Urinary bladder (tissue), 4 donors: ENCODE measurements at places on chromosomes 16 and 17. TPM values are rescaled to one million over a fixed set of nuclear protein-coding genes. Genes with fewer than 3 reads are reported as not detected.

NUBP1 gene
- polyA plus RNA-seq, result 42.2 TPM

CTRL gene
- 0.91 TPM for polyA plus RNA-seq

GRCh38 chr17:80154166-80154565 is 7.2 kb upstream of the EIF4A3 start:
- DNase-seq, result no peak

DNA sequence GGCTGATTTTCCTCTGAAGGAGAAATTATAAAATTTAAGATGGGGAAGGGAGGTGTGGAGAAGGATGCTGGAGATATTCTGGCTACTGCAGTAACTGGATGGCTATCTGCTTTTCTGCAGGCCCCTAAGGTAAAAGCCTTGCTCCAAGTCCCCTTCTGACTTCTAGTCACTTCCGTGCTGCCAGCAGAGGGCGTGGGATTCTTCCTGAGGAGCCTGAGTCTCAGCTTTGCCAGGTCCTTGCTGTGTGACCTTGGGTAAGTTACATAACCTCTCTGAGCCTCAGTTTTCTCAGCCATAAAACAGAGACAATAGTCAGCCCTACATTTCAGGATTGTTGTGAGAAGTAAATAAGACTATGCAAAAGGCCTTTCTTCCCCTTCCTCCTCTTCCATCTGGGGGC is 24.3 kb upstream of the TMEM220 start:
- DNase-seq, result no peak

DNA sequence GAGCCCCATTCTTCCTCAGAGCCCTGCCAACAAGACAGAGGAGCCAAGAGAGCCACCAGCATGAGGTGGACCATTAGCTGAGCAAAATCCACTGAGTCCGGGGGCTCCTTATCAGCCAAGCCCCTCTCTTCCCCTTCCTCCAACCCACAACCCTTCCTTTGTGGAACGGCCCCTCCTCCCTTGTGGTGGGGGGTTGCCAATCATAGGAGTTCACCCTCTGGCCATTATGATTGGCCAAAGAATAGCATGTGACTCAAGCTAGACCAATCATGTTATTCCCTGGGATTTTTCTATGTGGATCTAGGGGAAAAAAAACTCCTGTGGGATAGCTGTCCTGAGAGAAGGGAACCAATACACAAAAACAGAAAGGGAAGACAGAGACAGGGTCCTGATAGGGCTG is 120.5 kb downstream of the C16orf95 start:
- DNase-seq, result no peak

GRCh38 chr17:45929344-45929743 is 35.0 kb downstream of the MAPT start:
- DNase-seq, result no peak

DNA sequence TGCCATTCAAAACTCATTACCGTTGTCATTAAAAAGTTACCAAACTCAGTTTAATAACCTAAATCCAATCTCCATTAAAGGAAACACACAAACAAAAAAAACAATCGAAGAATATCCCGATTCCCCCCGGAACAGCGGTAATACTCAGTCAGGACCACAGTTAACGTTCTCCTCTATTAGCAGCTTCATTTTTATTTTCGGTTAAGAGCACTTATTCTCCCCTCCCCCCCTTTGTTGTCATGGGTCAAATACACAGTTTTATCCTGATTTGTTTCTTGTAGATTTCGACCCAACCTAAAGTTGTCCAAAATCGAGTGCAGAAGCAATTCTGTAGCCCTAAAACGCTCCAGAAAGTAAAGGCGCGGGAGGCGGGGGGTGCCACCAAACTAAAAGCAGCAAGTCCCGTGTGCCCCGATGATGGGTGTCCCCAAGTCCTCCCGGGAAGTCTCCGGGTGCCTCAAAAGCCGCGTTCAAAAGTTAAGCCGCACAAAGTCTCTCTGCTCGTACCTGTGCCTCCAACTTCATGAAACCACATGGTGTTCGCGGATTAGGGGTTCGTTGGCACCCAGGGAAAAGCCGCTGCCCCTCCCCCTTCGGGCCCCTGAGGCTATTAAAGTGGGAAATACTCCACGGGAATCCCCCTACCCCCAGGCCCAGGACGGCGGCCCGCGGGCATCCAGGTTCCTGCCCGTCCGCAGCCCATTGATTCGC is 996 bp downstream of the SUMO2 start:
- no peak for DNase-seq

DNA sequence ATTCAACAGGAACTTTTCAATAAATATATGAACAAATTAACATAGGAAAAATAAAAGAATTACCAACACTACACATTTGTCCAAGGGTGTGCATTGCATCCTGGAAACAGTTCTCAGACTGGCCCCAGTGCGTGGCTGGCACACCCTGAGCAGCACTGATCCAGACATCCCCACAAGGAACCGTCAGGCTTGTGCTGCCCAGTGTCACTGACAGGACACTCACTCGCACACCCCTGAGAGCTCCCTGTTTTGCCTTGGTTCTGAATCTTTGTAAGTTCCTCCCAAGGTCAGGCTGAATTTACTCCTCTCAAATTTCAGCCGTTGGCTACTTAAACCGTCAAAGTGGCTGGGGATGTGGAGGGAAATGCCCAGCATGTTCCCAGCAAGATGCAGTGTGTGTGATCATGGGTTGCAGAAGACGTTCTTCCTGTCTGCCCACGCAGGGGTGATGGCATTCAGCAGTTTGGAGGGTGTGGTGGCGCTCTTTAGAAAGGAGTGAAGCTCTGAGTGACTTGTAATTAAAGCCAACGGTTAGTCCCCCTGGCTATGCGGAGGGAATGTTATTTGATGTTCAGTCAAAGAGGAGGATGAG is 1.7 kb downstream of the MT2A start:
- DNase-seq, result no peak

- no peak for DNase-seq
Measured at GRCh38 chr17:6472517-6472916, 28.3 kb downstream of the PIMREG start.

- peak; percentile 36 for DNase-seq
Measured at GRCh38 chr17:36856903-36857381, 80.3 kb upstream of the LHX1 start.

DNA sequence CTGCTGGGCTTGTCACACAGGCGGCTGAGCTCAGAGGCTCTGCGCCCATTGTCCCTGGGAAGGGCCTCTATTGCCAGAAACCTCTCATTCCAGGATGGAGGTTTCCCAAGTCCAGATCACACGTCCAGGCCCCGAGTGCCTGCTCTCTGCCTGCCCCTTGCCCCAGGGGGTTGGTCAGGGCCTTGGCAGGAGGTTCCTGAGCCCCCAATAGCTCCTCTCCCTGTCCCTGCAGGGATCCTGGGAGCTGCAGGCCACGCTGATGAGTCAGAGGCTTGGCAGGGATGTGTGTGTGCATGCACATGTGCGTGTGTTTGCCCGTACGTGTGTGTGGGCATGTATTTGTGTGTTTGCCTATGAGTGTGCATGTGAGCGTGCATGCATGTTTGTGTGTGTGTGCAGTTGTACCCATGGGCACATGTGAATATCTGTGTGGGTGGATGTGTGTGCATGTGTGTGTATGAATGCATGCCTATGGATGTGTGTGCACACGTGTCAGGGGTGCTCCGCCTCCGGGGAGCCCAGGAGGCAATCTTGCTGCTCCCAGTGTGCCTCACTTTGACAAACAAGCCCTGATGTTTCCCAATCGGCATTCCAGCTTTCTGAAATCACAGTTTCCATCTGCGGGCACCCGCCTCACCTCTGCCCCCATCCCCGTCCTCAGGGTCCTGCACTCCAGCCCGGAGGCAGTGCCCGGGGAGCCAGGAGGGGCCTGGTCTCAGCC is 98.4 kb upstream of the GSE1 start:
- DNase-seq, result no peak
